ENCODE measurements at places on chromosomes 1 and 21.

GRCh38 chr1:25456502-25456901, 25.8 kb downstream of the MACO1 start:
- no peak for DNase-seq

- DNase-seq, result no peak
Observed at GRCh38 chr1:203559523-203559922, 65.6 kb downstream of the OPTC start.

DNA sequence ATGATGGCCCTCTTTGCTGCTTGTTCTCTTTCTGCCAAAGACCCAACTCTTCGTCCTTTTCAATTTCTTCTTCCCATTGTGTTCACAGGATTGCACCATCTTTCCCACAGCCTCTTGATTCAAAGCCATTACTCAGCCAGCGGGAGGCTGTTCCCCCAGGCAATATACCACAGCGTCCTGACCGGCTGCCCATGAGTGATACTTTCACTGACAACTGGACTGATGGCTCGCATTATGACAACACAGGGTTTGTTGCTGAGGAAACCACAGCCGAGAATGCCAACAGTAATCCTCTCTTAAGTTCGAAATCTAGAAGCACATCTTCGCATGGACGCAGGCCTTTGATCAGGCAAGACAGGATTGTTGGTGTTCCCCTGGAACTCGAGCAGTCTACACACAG, 167.4 kb downstream of the LRRC40 start:
- DNase-seq, result no peak

GRCh38 chr1:211859405-211859804, 28.8 kb upstream of the LPGAT1 start:
- DNase-seq, result no peak

DNA sequence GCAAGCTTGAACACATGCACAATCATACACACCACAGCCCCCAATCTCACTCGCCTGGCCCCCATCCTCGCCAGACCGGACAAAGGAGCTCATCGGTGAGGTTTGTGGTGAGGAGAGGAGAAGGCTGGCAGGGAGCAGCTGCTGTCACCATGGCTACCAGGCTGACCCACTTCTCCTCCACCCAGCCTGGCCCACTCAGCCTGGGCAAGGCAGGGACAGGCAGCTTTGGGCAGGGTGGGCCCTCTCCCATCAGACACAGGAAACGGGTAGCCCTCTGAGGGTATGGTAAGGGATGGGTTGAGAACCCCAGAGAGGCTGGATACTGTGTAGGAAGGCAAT, 15.9 kb downstream of the RIMS3 start:
- DNase-seq, result no peak

DNA sequence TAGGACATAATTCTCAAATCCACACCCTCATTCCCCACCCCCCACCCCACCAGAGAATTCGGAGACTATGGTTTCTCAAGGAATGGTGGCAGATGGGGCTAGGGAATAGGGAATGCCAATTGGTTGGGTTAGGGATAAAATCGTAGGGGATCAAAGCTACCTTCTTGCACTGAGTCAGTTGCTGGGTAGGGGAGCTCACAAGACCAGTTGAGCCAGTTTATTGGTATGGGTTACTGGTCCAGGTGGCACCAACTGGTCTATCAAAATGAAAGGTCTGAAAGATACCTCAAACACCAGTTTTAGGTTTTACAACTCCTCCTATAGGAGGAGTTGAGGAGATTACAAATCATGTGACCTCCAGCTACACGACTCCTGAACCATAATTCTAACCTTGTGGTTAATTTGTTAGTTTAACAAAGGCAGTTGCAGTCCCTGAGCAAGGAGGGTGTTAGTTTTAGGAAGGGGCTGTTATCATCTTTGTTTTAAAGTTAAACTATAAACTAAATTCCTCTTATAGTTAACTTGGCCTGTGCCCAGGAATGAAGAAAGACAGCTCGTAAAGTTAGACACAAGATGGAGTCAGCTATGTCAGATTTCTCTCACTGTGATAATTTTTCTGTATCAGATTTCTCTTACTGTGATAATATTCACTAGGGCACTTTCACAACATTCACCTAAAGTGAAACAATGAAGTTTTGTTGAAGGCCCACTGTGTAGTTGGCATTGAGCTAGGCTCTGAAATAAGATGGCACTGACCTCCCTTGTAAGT, 2.5 kb downstream of the SHISAL2A start:
- DNase-seq, result no peak

- DNase-seq, result no peak
Observed at GRCh38 chr1:58922302-58923089, 138.6 kb upstream of the JUN start.

DNA sequence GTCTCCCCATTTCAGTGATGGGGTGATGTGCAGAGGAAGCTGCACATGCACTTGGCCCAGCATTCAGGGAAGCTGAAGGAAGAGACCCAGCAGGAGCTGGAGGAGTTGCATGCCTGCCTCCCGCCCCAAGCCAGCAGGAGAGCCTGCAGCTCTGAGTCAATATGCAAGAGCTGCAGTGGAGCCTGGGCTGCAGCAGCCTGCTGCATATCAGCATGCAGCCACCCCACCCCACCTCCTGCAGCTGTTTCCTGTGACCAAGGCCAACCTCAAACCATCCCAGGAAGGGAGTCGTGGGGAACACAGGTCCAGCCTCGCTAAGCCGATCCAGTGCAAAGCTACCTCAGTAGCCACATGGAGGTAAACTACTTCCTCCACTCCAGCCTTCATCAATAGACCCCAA, 18.9 kb downstream of the AGT start:
- no peak for DNase-seq
